ENCODE measurements at places on chromosomes 3 and 15.

- peak; percentile 2 for DNase-seq
Observed at GRCh38 chr3:23002836-23003732, 200.0 kb upstream of the UBE2E2 start.

- no peak for DNase-seq
Observed at GRCh38 chr3:165981318-165981717, 144.1 kb upstream of the BCHE start.

DNA sequence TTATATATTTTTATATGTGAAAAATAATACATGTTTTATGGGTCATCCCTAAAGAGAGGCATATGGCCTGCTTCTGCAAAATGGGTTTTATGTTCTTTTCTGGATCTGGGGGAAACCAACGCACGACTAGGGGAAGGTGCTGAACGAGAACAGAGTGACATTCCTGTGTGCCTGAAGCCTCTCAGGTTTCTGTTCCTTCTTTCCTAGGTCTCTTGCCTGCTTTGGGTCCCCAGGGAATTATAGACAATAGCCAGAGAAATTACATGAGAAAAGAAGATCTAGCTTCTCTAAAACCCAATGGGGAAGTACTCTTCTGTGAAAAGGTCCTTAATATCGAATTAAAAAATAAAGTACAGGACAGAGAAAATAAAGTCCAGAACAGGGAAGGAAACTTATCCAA is 66.5 kb downstream of the IGSF11 start:
- DNase-seq, result no peak

- DNase-seq, result no peak
Observed at GRCh38 chr3:15009167-15009566, 55.9 kb downstream of the MRPS25 start.

GRCh38 chr3:104885214-104885814 is 481.4 kb upstream of the ALCAM start:
- no peak for DNase-seq

GRCh38 chr15:45234562-45235235 is 17.3 kb upstream of the SLC28A2 start:
- no peak for DNase-seq

GRCh38 chr3:162538491-162538890 is 1041.9 kb downstream of the OTOL1 start:
- DNase-seq, result no peak

GRCh38 chr3:182636646-182637045 is 156.7 kb upstream of the ATP11B start:
- no peak for DNase-seq

DNA sequence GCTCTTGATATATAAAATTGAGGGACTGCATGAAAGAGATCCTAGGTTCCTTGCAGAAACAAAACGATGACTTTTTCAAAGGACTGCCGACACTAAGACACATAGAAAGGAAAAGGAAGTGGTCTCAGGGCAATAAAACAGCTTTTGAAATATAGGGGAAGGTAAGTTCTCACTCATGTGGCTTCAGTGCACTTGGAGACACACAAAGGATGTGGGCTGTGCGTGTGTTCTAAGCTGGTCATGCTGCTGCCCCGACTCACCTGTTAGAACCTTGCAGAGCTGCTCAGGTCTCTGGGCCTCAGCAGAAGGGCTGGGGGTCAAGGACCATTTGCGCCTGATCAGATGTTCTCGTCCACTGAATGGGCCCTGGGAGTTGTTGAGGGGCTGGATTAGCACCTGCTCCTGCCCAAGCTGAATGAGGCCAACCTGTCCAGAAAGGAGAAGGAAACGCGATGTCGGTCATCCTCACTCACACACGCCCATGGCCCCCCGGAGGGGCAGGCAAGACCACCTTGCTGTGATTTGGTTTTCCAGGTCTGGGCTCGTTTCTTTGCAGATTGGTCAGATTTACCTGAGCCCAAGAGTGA is 11.1 kb downstream of the ADAMTS17 start:
- no peak for DNase-seq

- no peak for DNase-seq
Observed at GRCh38 chr15:27448986-27449385, 478.0 kb downstream of the GABRG3 start.

DNA sequence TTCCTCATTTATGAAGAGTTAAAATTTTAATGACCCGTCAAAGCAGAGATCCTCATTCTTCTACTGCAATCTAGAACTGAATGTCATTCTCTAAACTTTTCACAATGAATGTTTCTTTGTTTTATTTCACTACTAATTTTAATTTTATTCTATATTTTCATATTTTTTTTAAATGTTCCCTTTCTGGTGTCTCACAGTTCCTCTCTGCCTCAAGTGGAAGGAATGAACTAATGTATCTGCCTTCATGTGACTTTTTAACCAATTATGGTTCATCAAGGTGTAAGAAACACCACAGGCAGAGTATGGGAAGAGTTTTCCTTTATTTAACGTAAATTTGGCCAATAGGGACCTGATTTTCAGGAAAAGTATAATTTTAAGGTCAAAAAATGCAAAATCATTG is 441.7 kb downstream of the EPHA6 start:
- DNase-seq, result no peak

GRCh38 chr3:194086388-194087075 is 49.4 kb upstream of the HES1 start:
- no peak for DNase-seq

GRCh38 chr3:29468187-29468586 is 187.3 kb downstream of the RBMS3 start:
- no peak for DNase-seq

Measured in NCI-H1694 treated with DMSO at 0.1 percent for 48 hours (cell line).